ENCODE measurements at places on chromosomes 16 and 17.

- no peak for DNase-seq
These were observed 111.7 kb upstream of the FOXF1 start for GRCh38 chr16:86398622-86399021.

GRCh38 chr17:73724990-73725389, 80.7 kb upstream of the SDK2 start:
- no peak for DNase-seq

DNA sequence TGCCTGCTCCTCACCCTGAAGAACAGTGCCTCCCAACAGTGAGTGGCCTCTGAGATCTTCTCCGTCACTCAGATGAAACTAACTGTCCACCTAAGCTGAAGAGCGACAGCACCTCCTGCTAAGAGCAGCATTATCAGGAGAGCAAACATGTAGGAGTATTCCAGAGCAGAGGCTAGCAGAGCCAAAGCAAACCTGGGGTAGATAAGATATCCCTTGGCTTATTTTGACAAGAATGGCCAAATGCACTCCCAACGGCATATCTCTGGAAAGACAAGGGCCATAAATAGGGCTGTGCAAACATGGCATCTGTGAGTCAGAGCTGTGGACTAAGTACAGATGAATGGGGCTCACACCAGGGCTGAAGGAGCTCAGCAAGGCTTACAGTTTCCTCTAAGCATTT, 96.3 kb downstream of the NDEL1 start:
- no peak for DNase-seq

DNA sequence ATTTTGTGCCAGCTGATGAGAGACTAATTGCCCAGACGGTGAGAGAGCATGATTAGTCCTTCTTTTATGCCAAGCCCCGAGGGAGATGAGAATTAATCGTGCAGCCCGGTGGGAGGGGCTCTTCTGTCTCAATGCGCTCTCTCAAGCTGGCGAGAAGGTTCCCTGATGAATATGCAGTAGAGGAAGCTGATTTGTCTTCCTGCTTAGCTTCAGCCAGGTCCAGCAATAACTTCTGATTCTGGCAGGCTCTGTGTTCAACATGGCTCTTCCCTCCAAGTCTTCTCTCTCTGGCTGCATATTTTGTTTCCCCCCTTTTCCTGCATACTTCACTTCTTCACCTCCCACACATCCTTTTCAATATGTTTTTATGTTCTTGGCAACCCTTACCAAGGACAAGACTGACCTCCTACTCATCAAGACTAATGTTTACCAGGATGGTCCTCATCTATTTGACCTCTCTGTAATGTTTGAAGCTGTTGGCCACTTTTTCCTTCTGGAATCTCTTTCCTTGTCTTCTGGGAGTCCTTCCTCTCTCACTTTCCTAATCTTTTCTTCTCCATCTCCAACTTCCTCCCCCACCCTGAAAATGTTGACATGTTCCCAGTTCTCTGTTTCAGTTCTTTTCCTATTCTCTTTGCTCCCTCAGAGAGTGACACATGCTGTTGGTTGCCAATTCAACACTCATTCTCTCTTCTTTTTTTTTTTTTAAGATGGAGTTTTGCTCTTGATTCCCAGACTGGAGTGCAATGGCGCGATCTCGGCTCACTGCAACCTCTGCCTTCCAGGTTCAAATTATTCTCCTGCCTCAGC, 33.1 kb downstream of the ARL4D start:
- no peak for DNase-seq

DNA sequence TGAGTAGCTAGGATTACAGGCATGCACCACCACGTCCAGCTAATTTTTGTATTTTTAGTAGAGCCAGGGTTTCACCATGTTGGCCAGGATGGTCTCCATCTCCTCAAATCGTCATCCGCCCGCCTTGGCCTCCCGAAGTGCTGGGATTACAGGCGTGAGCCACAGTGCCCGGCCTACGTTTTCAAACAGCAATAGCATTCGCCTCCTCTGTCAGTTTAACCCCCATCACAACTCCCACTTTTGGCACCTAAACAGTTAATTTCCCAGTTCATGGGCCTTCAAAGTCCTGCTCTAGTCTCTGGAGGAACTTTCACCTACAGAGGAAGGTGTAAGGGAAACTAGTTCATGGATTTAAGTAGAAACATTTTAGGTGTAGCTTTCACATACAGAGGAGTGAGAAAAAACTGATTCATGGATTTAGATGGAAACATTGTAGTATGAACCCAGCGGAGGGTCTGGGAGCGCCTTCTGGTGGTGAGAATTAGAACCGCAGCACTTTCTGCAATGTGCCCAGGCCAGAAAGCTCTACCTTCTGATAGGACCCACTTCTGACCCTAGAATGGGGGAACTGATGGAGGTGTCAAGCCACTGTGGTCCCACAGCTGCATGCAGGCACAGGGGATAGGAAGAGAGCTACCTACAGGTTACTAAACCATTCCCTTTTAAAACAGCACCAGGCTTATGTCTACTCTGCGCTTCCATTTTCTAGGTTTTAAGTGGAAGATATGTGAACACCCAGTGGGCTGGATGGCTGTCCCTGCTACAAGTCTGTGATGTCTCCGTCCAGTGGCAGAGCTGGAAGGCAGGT, 12.0 kb upstream of the MEOX1 start:
- DNase-seq, result peak; percentile 85

DNA sequence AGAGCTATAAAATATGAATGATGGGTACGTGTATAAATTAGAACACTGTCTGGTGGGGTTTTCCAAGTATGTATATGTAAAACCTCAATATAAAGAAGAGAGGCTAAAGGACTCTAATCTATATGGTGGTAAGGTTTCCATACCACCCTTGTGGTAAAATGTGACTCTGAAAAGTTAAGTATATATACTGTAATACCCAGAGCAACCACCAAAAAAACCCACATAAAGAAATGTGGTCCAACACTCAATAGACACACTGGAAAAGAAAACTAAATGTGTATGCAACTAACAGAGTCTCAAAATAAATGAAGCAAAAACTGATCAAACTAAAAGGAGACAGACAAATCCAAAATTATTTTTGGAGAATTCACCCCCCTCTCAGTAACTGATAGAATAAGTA, 72.2 kb downstream of the XPO6 start:
- DNase-seq, result no peak

- DNase-seq, result no peak
These were observed 29.6 kb downstream of the NPTX1 start for GRCh38 chr17:80446645-80447405.

GRCh38 chr16:87931504-87931903, 4.8 kb downstream of the CA5A start:
- no peak for DNase-seq

GRCh38 chr17:73100363-73100762, 7.9 kb upstream of the SLC39A11 start:
- DNase-seq, result no peak

DNA sequence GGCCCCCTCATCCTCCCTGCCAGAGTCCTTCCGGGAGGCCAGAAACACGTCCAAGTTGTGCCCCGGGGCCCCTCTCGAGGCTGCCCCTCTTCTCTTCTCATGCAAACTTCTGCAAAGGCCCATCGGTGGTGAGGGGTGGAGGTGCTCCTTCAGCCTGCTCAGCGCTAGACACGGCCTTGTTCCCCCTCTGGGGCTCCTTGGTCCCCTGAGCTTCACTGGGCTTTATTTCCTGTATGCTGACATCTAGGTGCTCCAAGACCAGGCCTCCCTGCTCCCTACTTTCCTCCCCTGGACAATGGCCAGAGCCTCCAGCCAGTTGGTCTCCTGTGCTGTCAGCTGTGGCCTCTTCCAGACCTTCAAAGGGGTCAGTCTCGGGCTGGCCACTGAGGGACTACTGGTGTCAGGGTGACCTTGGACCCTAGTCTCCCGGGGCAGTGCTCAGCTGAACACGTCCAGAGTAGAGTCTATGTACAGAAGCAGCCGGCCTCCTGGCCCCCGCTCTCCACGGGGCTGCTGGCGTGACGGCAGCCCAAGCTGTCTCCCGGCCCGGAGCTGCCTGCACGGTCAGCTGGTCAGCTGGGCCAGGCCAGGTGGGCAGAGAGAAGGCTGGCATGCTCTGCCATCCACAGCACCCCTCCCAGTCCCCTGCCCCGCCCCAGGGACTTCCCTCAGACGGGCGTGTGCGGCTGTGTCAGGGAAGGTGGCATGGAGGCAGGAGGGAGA, 1.7 kb upstream of the PRR35 start:
- no peak for DNase-seq

DNA sequence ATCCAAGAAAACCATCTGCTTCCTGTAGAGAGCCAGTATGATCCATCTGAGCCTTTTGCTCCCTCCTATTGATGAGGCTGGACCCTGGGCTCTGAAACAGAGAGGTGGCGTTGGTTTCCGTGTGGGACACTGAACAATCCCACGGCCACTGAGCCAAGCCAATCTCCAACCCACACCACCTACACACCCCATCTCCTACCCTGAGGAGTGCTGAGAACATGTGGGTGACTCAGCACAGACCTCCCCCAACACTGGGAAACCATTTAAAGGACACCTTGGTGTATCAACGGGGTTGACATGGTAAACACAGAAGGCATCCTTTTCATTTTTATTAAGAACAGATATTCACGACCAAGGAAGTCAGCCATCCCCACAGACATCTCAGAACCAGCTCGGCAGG, 332.1 kb downstream of the SLC39A11 start:
- no peak for DNase-seq

GRCh38 chr16:83898463-83899271, at the start of gene MLYCD:
Gene MLYCD (plus strand): TSS chr16:83899115. CDS start chr16:83899145, 30 bp downstream.
- peak; percentile 73 for DNase-seq

DNA sequence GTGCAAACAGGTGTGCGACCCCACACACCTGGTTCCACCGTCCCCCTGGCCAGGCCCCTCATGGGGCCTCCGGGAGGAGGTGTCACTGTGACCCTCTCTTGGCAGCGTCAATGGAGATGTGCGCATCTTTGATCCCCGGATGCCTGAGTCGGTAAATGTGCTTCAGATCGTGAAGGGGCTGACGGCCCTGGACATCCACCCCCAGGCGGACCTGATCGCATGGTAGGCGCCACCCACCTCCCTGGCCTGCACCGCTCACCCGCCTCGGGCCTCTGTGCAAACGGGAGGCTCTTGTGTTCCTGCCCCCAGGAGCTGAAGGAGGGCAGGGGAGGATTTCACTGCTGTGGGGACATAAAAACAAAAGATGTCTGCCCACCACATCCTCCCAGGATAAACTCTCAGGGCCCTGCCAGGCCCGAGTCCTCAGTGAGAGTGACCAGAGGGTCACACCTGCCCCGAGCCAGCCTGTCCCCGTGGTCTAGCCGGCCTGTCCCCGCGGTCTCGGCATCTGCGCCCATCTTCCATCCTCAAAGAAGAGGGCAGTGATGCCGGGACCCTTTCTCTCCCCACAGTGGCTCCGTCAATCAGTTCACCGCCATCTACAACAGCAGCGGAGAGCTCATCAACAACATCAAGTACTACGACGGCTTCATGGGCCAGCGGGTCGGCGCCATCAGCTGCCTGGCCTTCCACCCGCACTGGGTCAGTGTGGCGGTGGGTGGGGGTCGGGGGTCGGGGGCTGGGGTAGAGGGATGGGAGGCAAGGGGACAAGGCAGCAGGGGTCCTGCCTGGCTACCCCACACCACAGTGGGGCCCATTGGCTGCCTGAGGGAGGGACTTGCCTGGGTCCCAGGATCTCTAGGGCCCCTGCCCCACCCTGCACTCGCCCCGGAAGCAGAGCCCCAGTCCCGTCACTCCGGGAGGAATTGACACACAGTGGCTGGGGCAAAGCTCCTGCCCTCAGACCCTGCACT, 29.0 kb upstream of the CHMP6 start:
- DNase-seq, result no peak

DNA sequence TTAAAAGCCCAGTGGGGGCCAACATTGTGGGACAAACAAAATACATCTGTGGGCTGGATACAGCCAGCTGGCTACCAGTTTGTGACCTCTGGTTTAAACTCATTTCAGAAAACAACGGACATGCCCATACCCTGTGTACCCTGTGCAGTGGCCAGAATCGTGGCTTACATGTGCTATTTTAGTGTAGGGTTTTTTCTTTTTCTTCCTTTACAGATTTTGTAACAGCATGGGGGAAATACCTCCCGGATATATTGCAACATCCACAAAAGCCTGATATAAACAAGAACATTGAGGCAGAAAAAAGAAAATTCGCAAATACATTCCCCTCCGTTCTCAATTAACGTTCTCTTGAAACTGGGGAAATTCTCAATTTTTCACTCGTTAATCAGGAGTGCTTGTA, 7.3 kb downstream of the HS3ST4 start:
- DNase-seq, result no peak

Measured in stimulated activated CD4-positive, alpha-beta T cell treated with anti-CD3 and anti-CD28 coated beads, Interleukin-2, amount 100 ng/mL, for 24 hours (primary cell).